ENCODE measurements at places on chromosomes 6 and 20.

GRCh38 chr6:168578036-168578435, 137.1 kb downstream of the SMOC2 start:
- no peak for DNase-seq

DNA sequence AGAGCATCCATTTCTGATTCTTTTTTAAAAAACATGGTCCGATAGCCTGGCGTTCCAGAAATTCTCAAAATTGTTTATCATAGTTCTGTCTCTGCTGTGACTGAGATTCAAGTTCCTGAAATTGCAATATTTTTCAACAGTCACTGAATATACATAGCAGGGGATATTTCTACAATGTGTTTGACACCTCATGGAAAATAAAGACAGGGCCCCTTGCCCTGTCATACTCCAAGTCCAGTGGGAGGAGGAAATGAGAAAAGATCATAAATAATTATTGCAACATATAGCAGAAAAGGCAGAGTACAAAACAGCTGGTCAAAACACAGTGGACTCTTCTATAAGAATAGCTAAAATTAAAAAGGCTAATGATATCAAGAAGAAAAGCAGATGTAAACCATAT, 234.8 kb upstream of the SPTLC3 start:
- no peak for DNase-seq

GRCh38 chr20:9514461-9515213, at the start of gene LAMP5:
TSS of gene LAMP5 (plus strand) at chr20:9514590. CDS start at chr20:9514853, 263 bp downstream.
- DNase-seq: no peak

DNA sequence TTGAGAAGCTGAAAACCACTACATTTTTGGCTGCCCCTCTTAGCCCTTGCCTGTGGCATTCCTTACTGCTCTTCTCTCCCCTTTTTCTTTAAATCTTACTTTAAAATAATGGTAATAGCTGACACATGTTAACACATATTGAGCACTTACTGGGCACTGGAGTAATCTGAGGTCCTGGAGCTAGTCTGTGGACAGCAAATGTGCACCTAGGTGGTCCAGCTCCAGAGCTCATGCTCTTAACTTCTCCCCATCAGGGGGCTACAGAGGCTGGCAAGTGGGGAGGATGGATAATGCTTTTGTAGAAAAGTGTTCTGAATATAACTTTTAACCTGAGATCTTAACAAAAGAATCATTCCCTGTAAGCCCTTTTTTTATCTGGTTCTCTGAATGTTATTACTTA, 74.8 kb downstream of the ADGRB3 start:
- DNase-seq: no peak

GRCh38 chr20:37881601-37882343, 21.2 kb upstream of the VSTM2L start:
- DNase-seq: no peak

GRCh38 chr20:24208652-24209051, 220.1 kb upstream of the GGTLC1 start:
- DNase-seq: no peak

DNA sequence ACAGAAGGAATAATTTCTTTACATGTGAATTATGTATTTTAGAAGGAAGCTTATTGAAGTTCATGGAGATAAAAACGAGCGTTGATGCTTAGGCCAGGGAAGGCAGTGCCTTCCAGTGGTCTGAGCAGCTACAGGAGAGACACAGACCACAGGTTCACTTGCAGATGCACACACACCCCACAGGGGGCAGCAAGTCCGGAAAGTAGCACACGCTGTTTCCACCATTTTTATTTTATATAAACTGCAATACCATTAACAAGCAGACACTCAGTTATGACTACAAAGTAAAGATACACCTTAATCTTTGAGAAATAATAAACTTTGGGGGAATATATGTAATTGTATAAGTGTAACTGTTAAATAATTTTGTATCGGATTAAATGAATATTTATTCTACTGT, 13.5 kb upstream of the DACT2 start:
- DNase-seq: no peak

Data from iPS DF 19.7 (cell line).